HS-27A (cell line): ENCODE measurements at places on chromosomes 2 and 18.

DNA sequence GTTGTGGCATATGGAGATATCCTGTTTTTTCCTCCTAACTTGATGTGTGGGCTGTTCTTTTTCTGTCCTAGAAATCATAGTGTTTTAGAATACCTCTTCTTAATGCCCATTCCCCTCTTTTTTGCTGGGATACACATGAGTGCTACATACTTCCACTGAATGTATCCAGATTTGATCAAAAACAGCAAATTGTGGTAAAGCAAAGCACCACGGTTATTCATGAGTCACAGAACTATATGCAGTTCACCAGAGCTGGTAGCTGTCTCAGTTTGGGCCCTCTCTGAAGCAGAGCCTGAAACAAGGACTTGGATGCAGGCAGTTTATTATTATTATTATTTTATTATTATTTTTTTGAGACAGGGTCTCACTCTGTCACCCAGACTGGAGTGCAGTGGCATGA, 69.9 kb upstream of the CTLA4 start:
- no peak for DNase-seq

DNA sequence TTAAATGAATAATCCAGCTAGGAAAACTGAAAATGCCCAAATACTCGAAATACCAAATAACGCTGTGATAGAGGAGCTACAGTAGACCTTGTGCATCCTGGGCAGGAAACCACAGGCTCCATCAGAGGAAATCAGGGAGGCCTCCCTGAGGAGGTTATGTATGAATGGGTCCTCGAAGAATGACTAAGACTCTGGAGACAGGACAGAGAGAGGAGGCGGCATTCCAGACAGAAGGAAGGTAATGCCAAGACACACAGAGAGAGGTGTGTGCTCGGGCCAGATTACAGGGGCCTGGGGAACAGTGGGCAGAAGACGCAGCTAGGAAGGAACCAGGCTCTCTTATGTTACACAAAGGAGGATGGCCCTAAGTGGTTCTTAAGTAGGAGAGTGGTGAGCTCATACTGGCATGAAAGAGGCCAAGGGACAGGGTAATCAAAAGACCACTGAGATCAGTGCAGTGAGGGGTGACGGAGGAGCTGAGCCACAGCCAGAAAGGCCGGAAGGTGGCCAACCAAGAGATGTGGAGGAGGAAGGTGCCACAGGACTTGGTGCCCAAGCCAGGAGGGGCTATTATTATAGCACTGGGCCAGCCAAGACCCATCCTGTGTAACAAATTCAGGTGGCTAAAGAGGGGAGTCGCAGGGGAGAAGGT, 9.9 kb downstream of the ST3GAL5 start:
- DNase-seq, result no peak

DNA sequence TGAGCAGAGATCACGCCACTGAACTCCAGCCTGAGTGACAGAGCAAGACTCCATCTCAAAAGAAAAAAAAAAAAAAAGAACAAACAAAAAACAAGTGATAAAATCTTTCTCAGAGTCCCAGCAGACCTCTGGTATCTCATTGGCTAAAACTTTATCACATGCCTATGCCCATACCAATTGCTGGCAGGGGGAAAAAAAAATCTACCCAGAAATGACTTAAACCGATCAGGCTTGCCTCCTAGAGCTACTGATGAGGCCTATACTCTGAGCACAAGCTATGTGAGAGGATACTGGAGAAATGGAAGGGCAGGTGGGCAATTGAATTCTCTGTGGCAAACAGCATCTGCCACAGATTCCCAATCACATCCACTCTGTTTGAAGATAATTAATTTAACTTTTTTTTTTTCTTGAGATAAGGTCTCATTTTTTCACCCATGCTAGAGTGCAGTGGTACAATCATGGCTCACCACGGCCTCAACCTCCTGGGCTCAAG, 49.0 kb downstream of the FBXO36 start:
- no peak for DNase-seq

DNA sequence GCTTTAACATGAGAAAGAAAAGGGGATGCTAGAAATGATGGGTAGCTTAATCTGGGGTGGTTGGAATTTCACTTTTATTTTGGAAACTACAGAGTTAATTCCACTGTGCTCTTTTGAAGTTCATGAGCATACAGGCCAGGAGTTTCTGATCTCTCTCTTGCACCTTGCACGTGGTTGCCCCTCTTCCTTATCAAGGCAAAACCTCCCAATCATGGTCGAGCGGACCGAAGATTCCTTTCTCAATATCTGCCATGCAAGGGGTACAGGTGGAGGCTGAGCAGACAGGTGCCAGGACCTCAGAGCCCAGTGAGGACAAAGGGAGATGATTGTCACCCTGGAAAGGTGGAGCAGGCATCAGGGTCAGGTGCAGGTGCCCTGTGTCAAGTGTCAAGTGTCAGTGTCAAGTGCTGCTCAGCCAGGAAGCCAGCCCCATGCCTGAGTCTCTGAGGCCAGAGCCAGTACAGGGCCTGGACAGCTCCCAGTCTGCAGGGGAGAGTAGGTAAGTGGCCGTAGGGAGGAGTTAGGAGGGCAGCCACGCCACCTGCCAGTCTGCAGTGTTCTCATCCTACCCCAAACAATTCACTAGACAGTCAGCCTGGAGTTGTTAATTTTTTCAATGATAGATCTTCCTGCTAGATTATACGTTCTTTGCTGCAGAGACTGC, 42.2 kb downstream of the LPIN1 start:
- no peak for DNase-seq
